GM23248 (cell line): ENCODE measurements at places on chromosomes 2 and 18.
A peak's percentile ranks its signal among the peaks of the same experiment; 100 is the strongest.

DNA sequence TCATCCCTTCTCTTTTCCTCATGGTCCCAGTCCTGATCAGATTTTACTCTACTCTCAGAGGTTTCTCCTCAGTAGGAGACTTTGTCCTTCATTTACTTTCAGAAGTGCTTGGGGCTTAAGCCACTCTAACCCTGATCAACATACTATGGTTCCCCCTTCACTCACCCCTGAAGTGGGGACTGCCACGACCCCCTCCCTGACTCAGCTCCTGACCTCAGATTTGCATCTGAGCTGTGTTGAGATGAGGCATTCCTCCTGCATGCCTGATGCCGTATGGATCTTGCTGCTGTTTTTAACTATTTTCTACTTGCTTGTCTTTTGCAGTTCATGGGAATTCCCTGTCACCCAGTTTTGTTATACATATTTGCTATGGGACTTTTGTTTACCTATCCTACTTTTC, 306.7 kb upstream of the CHST9 start:
- DNase-seq = no peak

GRCh38 chr18:37383036-37383785, 182.4 kb downstream of the CELF4 start:
- DNase-seq = peak; percentile 54

GRCh38 chr2:160509016-160509415, 15.4 kb upstream of the RBMS1 start:
- DNase-seq = no peak

- DNase-seq = peak; percentile 48
Measured at GRCh38 chr2:174796319-174796771, 32.1 kb upstream of the CHRNA1 start.

GRCh38 chr2:113828049-113828742, 61.7 kb upstream of the ACTR3 start:
- no peak for DNase-seq

DNA sequence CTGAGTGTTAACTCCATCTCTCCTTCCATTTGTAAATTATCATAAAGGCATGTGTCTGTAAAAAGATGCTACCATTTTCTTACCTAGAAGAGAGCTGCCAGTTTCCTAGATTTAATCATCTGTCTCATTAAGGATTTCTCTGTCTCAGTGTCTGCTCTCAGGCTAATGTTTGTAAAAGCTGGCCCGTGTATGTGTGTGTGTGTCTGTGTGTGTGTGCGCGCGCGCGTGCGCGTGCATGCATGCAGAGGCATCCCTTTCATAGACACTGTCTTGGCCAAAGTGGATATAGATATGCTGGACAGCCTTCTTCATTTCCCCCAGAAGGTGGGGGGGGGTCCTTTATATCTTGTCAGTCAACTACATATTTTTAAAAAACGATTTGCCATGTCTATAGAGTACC, 18.9 kb downstream of the MGAT5 start:
- no peak for DNase-seq

GRCh38 chr2:234306426-234307173, 190.3 kb downstream of the ARL4C start:
- no peak for DNase-seq

DNA sequence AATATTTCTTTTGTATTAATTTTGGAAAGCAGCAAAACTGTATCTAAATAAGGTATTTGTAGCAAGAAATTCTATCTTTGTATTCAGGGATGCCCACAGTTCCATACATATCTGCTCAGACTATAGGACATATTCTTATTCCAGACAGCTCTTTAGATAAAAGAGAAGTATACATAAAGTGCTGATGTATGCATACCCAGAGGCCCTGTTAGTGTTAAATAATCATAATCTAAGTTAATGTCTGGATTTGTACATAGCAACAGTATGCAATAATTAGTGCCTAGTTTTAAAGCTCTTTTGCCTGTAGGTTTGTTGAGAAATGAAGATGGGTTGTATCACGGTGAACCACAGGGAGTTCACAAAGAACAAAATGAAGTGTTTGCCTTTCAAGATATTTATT, 428.0 kb upstream of the RGPD4 start:
- no peak for DNase-seq

DNA sequence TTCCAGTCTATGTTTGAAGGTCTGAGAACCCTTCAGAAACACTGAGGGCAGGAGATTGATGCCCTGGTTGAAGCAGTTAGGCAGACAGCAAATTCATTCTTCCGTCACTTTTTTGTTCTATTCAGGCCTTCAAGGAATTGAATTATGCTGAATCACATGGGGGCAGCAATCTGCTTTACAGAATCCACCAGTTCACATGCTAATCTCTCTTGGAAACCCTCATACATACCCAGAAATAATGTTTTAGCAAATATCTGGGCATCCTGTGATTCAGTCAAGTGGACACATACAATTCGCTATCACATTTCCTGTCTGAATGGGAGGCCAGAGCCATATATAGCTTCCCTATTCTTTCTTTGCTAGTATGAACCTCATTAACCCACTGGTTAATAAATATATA, 301.4 kb upstream of the CNTNAP5 start:
- DNase-seq = peak; percentile 0
